ENCODE measurements at places on chromosomes 5 and 9.
A peak's percentile ranks its signal among the peaks of the same experiment; 100 is the strongest.

GRCh38 chr9:133706307-133707050 is 31.7 kb downstream of the SARDH start:
- no peak for DNase-seq

GRCh38 chr9:89022902-89023301 is 31.6 kb downstream of the S1PR3 start:
- no peak for DNase-seq

GRCh38 chr5:134577796-134578577 is 52.5 kb downstream of the JADE2 start:
- peak; percentile 35 for DNase-seq

- DNase-seq = no peak
Measured at GRCh38 chr9:89771205-89771604, 166.4 kb downstream of the GADD45G start.

DNA sequence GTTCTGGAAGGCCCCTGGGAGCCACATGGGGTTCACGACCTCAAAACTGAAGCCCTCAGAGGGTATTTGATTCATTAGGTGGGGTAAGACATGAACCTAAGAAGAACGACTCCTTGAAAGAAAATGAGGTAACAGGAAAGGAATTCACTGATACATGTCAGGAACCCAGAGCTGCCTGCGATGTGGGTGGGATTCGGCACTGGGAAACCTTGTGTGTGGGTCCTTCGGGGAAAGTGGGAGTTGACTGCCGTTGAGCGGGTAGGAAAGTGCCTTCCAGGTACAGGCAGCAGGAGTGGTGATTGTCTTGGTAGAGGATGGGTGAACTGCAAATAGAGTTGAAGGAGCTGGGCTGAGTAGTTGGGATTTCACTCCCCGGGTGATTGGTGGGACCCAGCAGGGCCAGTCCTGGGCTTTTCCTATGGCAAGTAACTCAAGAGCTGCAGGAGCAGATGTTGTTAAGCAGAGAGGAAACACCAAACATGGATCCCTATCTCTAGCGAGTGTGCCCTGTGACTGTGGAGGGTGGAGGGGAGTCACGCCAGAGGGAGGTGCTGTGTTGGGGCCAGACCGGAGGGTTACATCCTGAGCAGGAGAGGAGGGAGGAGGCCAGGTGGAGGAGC is 30.8 kb downstream of the ANKRD33B start:
- no peak for DNase-seq

GRCh38 chr9:81521892-81522291 is 167.5 kb downstream of the TLE1 start:
- no peak for DNase-seq

DNA sequence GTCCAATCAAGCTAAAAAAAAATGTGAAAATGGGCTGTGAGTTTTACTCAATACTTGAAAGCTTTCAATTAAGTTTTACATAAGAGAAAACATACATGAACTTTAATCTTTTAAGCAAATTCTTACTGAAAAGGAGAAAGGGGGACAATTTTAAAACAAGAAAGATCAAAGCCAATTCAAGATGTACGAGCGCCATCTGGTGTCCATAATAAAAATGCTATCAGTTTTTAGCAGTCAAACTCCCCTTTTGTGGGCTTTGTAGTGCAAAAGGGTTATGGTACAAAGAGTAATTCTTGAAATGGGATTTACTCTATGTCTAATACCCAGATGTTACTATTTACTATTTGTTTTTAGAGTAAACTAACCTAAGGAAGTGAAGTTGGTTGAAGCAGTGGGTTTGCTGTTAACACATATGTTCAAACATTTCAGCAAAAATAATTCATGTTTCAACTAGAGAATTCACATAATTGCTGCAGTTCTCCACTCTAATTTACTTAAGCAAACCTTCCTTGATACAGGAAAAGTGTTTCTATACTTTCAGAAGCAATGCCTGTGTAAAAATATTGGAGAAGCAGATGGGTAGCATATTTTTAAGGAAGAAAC is 228.2 kb upstream of the TYRP1 start:
- no peak for DNase-seq

DNA sequence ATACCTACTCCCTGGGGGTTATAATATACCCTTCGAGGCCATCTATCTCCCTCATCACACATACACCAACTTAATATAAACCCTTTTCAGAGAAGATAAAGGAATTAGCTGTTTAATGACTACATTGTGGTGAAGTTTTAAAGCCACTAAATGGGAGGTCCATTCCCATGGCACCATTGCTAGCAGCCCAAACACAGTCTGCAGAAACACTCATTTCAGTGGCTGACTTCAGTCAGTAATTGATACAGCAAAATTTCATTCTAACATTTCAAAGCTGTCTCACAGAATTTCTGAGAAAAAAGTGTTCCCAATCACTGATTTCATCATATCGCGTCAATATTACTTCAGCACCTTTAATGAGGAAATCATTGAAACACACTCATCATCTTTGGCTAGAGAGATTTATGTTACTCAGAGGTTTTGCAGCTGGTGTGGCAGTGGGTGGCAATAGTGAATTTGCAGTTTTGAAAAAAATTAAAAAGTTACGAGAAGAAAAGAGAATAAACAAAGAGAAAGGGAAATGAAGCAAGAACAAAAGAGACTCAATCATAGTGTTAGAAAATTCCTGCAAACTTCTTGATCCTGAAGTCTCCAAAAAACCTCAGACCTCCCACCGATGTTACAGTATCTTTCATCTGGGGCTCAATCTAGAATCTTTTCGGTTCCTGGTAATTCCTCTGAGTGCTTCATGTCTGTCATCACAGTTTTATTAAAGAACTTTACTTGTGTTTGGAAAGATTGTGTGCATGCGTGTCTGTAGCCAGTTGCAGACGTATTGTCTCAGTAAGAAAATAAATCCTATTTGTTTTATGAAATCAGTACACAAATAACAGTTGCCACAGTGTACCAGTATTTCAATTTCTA is 105.0 kb downstream of the ERCC6L2 start:
- no peak for DNase-seq

GRCh38 chr9:3857673-3858072 is 331.9 kb upstream of the RFX3 start:
- DNase-seq = no peak

DNA sequence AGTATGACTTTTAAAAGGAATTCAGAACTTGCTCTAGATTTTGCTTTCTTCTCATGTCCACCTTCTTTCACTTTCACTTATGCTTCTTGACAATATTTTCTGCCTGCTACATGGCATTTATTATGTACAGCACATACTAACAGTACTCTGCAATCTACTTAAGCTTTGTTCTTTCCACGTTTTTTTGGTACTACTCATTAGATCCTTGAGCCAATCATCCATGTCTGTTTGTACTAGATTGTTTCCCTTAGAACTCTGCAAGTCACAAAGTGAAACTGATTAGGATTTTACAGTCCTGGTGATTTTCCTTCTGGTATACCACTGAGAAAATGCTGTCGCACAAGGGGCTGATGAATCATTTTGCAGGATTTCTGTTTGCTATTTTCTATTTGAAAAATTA is 78.3 kb downstream of the PARP8 start:
- DNase-seq = no peak

DNA sequence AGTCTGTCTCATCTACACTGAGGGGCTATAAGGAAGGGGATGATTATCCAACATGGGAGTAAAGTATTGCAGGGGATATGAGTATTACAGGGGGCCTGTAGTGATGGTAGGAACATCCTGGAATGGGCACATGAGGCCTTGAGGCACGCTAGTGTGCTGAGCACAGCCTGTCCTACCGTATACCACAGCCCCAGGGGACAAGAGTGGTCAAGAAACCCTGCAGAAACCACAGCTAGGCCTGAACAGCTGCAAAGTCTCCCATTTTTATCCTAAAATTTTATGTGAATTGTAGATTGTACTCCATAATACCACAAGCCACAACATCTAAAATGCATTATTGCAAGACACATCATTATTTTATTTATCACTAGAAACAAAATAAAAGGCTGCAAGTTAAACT is 136.3 kb upstream of the ASTN2 start:
- no peak for DNase-seq

GRCh38 chr5:170390472-170390871 is 1.3 kb upstream of the KCNMB1 start:
- no peak for DNase-seq

GRCh38 chr5:38518341-38518740 is 38.1 kb downstream of the LIFR start:
- DNase-seq = no peak

DNA sequence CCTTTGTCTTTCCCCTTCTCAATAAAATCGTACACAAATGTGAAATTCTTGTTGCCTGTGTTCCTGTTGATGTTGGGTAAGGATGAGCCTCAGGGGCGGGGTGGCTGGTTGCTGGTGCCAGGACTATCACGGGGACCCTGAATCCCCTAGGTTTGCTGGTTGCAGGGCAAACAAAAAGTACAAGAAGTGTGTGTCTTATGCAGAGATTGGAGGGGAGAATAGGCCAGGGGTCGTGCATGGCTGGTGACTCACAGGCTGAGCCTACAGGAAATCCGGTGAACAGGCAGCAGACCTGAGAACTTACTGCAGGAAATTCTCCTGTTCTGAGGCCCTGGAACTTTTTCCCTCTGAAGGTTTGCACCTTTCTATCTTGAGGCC is 5.5 kb downstream of the ANXA2R start:
- no peak for DNase-seq

DNA sequence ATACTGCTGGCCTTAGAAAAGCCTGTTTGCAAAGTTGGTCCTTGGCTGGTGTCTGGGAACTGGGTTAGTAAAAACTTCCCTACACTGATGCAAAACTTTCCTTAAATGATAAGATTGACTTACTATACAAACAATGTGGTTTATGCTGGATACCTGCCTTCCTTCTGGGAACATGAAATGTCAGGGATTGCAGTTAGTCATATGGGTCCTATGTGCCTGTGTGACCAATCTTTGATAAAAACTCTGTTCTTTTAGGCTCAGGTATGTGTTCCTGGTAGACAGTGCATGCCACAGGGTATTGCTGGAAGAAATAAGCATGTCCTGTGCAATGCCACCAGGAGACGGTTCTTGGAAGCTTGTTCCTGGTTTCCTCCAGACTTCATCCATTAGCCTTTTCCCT is 173.3 kb downstream of the RMI1 start:
- no peak for DNase-seq

DNA sequence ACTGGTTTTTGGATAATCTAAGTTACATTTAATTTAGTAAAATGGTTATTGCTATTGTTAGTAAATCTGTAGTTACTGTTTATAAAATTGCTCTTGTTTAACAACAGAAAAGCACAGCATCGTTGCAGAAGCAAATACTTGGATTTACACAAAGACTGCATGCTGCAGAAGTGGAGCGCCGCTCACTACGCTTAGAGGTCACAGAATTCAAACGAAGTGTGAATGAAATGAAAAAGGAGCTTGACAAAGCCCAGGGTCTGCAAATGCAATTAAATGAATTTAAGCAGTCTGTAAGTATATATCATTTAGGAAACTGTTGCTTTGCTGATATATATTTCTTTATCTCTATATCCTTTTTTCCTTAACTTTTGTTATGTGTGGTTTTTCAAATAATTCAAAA is 226.0 kb downstream of the CCDC171 start:
- DNase-seq = no peak

DNA sequence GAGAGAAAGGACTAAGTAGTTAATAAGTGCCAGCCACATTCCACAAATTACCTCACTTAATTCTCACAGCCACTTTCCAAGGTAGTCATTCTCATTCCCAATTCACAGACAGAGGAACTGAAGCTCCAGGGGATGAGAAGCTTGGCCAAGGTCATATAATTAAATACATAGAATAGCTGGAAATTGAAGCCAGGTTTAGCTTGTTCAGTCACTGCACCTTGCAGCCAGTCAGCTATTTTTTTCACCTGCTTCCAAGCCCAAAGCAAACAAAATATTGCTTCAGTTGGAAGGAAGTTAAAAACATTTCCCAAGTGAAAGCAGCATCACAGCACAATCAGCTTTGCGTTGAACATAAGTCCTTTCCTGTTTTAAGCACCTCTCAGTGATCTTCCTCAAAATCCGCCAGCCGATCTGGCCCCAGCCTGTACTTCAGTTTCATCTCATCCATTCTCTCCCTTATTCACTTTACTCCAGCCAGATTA is 4.8 kb downstream of the ALDH1A1 start:
- no peak for DNase-seq

- DNase-seq = no peak
Measured at GRCh38 chr5:168135897-168136296, 155.5 kb upstream of the WWC1 start.

GRCh38 chr5:74623006-74623611 is 17.4 kb downstream of the ENC1 start:
- no peak for DNase-seq

- DNase-seq = no peak
Measured at GRCh38 chr5:102713278-102713677, 41.8 kb upstream of the PAM start.

DNA sequence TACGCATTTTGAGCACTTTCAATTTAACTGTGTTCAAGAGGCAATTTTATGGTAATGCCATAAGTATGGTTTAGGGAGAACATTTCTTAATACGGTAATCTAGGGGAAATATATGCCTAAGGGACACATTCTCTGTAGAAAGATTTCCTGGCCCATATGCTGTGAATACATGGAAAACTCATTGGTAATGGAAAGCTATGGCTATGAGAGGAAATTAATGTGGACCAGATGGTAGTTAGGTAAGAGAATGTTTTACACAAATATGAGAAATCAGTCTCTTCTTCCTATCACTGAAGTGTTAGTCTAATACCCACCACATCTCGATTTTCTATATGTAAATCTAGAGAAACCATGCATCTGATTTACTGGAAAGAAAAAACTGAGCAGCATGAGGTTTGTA is 105.0 kb downstream of the SEMA6A start:
- DNase-seq = no peak

DNA sequence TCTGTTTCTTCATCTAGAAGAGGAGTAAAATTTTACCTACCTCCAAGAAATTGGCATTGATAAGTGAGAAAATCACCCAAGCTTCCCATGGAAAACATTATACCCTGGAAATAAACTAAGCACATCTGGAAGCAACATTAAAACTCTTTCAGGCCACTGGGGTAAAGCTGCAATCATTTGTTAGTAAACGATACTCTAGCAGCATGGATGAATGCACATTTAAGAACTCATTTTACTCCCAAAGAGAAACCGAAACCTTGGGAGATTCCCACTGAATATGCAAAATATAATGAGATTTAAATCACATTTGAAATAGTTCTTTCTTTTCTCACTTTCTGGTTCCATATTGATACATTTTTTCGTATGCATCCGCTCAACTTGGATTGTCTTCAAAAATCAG is 467.5 kb downstream of the EFNA5 start:
- no peak for DNase-seq

DNA sequence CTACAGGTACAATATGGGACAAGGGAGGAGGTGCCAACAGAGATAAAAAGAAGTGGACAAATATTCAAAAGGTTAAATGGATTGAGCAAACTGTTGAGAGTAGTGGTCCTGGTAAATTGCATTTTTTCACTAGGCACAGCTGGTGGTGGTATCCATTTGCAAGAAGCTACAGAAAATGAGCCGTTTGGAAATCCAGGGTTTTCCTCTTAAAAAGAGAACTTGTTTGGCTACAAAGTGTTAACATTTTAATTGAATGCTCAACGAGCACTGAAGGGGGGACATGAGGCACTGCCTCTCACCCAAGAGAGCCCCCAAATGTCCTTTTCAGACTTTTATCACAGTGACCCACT is 491 bp upstream of the ZCCHC9 start:
- DNase-seq = no peak

GRCh38 chr9:72401396-72401795 is 36.4 kb upstream of the ZFAND5 start:
- DNase-seq = no peak

GRCh38 chr5:14879393-14879792 is 7.8 kb upstream of the ANKH start:
- DNase-seq = no peak
